ENCODE measurements at places on chromosomes 7 and 10.

- H3K36me3 ChIP-seq, result no peaks in the 10 kb centered on the region
- H3K27me3 ChIP-seq, result no peaks in the 10 kb centered on the region
- H3K27ac ChIP-seq, result peak within 1 kb of the TSS; percentile 68
- peak; percentile 85 for DNase-seq
- peak within 1 kb of the TSS; percentile 77 for H3K4me3 ChIP-seq
These were observed at the start of gene CTBP2 for GRCh38 chr10:125159932-125160855. Gene CTBP2, minus strand, starts transcription at chr10:125160563.

DNA sequence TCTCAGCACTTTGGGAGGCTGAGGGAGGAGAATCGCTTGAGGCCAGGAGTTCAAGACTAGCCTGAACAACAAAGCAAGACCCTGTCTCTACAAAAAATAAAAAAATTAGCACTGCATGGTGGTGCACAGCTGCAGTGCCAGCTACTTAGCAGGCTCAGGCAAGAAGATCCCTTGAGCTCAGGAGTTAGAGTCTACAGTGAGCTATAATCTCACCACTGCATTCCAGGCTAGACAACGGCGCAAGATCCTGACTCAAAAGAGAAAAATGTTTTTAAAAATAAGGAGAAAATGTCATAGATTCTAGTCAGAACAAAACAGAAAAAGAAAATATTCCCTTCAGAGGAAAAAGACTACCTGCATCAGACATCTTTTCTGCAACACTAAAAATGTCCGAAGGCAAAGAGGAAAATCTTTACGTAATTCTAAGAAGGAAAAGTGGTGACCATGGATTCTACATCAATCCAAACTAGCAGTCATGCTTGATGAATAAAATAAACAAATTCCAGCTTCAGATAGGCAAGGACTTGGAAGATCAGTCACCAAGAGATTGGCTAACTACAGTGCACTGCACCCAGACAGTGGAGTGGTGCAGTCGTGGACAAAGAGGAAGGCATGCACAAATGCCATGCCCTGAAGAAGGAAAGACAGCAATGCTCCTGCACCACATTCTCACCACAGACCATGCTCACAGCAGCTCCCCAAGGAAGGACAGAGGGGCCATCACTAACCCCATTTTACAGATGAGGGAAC, 54.3 kb downstream of the ERCC6 start:
- H3K36me3 ChIP-seq, result peaks cover 54% of the 10 kb centered on the region
- H3K27me3 ChIP-seq, result no peaks in the 10 kb centered on the region
- no peak for DNase-seq
- H3K4me1 ChIP-seq, result peaks cover 56% of the 10 kb centered on the region

GRCh38 chr7:70210936-70211310, 612.6 kb downstream of the AUTS2 start:
- H3K27ac ChIP-seq, result no peak overlapping the region
- peaks cover 2% of the 10 kb centered on the region for H3K36me3 ChIP-seq
- no peak overlapping the region for H3K4me3 ChIP-seq
- H3K27me3 ChIP-seq, result no peaks in the 10 kb centered on the region
- H3K4me1 ChIP-seq, result peaks cover 6% of the 10 kb centered on the region

- H3K4me1 ChIP-seq, result no peaks in the 10 kb centered on the region
- no peak overlapping the region for H3K4me3 ChIP-seq
- no peaks in the 10 kb centered on the region for H3K36me3 ChIP-seq
- no peak overlapping the region for H3K27ac ChIP-seq
- DNase-seq, result no peak
- H3K27me3 ChIP-seq, result no peaks in the 10 kb centered on the region
These were observed 92.8 kb downstream of the VWC2 start for GRCh38 chr7:49866076-49866735.

DNA sequence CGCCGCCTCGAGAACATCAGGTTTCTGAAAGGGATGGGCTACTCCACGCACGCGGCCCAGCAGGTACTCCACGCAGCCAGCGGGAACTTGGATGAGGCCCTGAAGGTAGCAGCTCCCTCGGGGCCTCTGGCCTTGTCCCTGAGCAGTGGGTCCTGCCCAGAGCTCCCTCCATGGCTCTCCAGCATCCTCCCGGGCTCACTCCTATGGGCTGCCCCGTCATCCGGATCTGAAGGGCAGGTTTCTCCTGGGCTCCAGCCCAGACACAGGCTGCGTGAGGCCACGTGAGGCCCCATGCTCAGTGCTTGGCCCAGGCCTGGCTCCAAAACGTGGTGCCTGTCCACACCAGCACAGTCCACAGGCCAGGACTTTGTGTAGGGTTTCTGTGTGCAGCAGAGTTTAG, 32.5 kb downstream of the NUB1 start:
- H3K4me1 ChIP-seq, result peaks cover 12% of the 10 kb centered on the region
- no peak for DNase-seq
- H3K4me3 ChIP-seq, result no peak overlapping the region
- H3K36me3 ChIP-seq, result peaks cover 47% of the 10 kb centered on the region
- no peak overlapping the region for H3K27ac ChIP-seq

DNA sequence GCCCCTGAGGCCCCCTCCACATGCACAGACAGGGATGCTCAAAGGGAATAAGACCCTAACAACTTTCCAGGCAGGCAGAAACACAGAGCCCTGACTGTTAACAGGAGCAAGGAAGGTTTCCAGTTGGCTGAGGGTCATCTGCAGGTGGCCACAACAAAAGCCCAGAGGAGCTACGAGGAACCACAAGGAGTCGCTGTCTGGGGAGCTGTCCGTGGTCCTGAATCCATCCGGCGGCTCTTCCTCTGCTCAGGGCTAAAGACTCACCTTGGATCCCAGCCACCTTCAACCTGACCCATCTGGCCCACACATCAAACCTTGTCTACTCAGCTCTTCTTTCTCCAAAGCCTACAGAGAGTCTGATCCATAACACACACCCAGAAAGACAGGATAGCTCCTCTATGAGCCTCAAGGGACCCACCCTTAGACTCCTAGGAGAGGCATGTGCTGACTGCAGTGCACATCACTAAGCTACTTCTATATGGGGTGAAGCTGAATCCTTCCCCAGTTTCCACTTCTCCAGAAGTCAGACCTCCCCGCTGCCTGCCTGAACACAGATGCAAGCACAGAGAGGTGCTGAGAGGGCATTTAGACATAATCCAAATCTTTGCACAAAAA, 104.0 kb downstream of the SLIT1 start:
- no peak overlapping the region for H3K4me3 ChIP-seq
- H3K36me3 ChIP-seq, result no peaks in the 10 kb centered on the region
- DNase-seq, result no peak
- H3K27ac ChIP-seq, result no peak overlapping the region
- H3K4me1 ChIP-seq, result no peaks in the 10 kb centered on the region
- peaks cover 36% of the 10 kb centered on the region for H3K27me3 ChIP-seq

- no peaks in the 10 kb centered on the region for H3K36me3 ChIP-seq
- DNase-seq, result no peak
- H3K27me3 ChIP-seq, result no peaks in the 10 kb centered on the region
- no peaks in the 10 kb centered on the region for H3K4me1 ChIP-seq
- no peak overlapping the region for H3K27ac ChIP-seq
- H3K4me3 ChIP-seq, result no peak overlapping the region
These were observed 1189.5 kb downstream of the GATA3 start for GRCh38 chr10:9243941-9244411.

Measured in osteocyte (in vitro differentiated cells).